ENCODE measurements at places on chromosomes 2 and 18.

- DNase-seq: no peak
Observed at GRCh38 chr2:138110453-138111083, 146.3 kb downstream of the HNMT start.

- DNase-seq: no peak
Observed at GRCh38 chr2:11799826-11800225, 53.4 kb downstream of the LPIN1 start.

- peak; percentile 81 for DNase-seq
Observed at GRCh38 chr2:217510771-217511291, 492.0 kb downstream of the TNS1 start.

DNA sequence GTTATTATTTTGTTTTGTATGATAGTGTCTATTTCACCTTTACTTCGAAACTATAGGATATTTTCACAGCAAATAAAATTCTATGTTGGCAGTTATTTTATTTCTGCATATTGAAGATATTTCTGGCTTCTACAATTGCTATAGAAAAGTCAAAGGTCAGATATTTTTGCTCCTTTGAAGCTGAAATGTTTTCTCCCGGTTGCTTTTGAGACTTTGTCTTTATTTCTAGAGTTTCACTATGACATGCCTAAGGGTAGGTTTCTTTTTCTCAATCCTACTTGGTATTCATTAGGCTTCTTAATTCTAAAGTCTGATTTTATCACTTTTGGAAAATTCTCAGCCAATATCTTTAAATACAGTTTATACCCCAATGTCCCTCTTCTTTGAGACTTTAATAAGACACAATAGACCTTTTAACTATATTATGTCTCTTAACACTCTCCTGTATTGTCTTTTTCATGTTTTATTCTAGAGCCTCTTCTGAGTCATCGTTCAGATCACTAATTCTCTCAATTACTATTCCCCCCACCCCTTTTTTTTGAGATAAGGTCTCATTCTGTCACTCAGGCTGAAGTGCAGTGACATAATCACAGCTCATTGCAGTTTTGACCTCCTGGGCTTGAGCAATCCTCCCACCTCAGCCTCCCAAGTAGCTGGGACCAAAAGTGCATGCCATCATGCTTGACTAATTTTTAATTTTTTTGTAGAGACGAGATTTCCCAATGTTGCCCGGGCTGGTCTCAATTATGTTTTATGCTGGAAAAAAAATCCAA is 50.5 kb downstream of the USP37 start:
- DNase-seq: no peak

DNA sequence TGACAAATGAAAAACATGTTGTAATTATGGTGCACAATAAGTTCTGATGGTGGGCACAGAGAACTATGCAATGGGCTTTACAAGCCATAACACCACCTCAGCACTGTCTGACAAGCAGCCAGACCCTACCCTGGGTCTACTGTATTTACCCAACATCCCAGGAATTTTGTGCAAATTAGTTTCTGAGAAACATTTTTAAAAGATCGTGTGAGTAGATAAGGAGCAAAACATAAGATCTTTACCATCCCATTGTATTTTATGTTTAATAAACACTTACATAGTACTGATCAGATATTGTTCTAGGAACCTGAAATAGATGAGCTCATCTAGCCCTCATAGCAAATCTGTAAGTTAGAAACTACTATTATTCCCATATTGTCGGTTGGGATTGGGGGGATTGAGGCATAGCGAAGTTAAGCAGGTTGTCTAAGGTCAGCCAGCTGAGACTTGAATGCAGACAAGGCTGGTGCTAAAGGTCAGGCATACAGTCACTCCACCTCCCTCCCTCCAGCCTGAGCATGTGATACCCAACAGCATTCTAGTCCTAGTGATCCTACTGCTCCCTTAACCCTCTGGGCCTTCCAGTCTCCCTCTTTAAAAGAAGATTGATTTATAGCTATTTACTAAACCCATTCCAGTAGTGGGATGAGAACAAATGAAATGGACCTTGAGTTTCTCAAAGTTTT is 67.4 kb upstream of the STAM2 start:
- no peak for DNase-seq

- DNase-seq: no peak
Observed at GRCh38 chr2:144099780-144100377, 420.0 kb downstream of the ZEB2 start.

DNA sequence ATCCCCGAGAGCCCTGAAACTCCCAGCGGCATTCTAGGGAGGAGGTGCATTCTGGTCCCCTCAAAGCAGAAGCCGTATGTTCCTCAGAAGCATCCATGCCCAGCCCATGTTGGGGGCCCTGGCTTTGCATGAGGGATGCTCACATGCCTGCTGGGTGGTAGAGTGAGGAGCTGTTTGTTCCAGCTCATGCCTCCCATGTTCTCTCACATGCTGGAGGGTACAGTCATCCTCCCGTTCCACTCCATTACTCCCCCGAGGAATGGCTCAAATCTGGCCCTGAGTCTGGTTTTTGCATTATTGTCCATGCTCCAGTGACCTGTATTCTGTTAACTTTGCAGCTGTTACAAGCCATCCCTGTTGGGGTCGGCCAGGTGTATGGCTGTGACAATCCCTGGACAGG is 24.1 kb downstream of the SLC14A2 start:
- DNase-seq: no peak

GRCh38 chr2:29601872-29602271 is 319.5 kb downstream of the ALK start:
- no peak for DNase-seq
